NCI-H460 (cell line): ENCODE measurements at places on chromosomes 6 and 20. TPM values are rescaled to one million over a fixed set of nuclear protein-coding genes. Genes with fewer than 3 reads are reported as not detected.
A peak's percentile ranks its signal among the peaks of the same experiment; 100 is the strongest.

DNA sequence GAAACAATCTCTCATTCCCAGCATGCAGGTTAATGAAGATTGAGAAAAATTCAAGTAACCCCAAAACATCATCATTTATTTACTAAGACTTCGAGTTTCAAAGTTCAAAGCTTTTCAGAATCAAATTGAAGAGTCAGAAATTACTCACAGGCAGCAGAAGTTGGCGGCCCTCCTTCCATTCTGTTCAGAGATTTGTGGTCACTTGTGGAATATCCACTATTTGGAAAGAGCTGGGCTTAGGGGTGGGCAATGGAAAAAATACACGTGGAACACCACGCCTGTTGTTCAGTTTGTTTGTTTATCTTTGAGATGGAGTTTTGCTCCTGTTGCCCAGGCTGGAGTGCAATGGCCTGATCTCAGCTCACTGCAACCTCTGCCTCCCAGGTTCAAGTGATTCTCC is 108.6 kb upstream of the NAA20 start:
- no peak for DNase-seq

- no peak for DNase-seq
Measured at GRCh38 chr6:158868122-158868480, 48.9 kb upstream of the EZR start.

GRCh38 chr6:154738551-154738961 is 5.3 kb downstream of the SCAF8 start:
- DNase-seq: no peak

DNA sequence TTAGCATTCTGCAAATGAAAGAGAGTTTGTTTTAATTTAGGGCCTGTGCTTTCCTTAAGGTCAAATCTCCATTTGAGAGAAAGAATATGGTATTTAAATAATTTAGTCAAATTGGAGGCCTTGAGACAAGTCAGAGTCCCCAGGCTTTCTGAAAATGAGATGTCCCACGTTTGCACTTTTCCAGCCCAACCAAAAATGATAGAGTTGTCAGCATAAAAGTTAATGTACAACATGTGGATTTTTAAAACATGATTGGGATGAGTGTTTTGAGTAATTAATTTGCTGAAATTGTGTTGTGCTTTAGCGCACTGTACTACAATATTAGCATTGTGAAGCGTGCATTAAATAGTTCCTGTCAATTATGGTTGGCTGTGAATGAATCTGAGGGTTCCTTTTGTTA is 10.0 kb downstream of the CD83 start:
- no peak for DNase-seq

GRCh38 chr6:133854041-133854363 is 34.9 kb upstream of the TCF21 start:
- DNase-seq: no peak

- DNase-seq: peak; percentile 30
Measured at GRCh38 chr6:107866606-107867301, 42.6 kb upstream of the SCML4 start.

- DNase-seq: no peak
Measured at GRCh38 chr20:35004051-35004725, 48.5 kb downstream of the MYH7B start.

GRCh38 chr6:18478610-18479009 is 91.5 kb downstream of the RNF144B start:
- no peak for DNase-seq

Gene NOX3
- not detected in 2 replicates for total RNA-seq

Gene GCLC
- total RNA-seq: 59.9 and 62.6 TPM in 2 replicates

Gene MPC1
- total RNA-seq: 21.6 and 22.8 TPM in 2 replicates

Gene PRR18
- total RNA-seq: 0.20 and 0.35 TPM in 2 replicates

Gene LY6G6C
- total RNA-seq: not detected in 2 replicates

Gene ENPP1
- total RNA-seq: 1.7 and 1.9 TPM in 2 replicates
